Colonic mucosa (tissue), 4 donors: ENCODE measurements at places on chromosomes 2 and 18. TPM values are rescaled to one million over a fixed set of nuclear protein-coding genes. Genes with fewer than 3 reads are reported as not detected.
A peak's percentile ranks its signal among the peaks of the same experiment; 100 is the strongest.

GRCh38 chr18:27728659-27729058 is 448.3 kb downstream of the CDH2 start:
- no peak for DNase-seq

The ANKZF1 gene
- total RNA-seq = 67.1 TPM

DNA sequence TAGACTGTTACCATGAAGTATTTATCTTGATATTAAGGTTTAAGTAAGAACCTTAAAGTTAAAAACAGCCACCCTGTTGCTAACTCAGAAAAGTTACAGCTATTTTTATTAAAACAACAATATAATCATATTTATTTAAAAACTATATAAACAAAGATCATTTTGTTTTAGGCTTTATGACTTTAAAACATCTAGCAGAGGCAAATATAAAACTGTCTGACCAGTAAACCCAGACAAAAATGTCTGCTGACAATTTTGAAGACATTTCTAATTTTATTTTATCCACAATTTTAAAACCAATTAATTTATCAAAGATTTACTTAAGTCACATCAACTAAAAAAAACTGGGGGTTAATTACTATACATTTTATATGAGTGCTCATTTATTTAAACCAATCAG is 14.2 kb downstream of the RBM43 start:
- DNase-seq = no peak

DNA sequence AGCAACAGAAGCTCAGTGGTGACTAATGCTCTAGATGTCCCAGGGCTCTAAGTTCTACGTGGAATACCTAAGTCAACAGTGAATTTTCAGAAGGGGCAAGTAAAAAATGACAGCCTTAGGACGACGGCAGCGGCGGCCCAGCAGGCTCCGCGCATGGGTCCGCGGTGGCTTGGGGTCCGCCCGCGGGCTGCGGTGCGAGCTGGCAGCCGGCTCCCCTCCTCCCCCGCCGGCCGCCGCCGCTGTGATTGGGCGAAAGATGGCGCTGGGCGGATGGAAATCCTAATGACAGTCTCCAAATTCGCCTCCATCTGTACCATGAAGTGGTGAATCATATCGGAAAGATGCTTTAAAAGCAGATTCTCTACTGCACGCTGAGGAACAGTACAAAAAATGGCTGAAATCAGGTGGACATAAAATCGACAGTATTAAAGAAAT is 74.7 kb downstream of the HNRNPLL start:
- DNase-seq = no peak

GRCh38 chr2:223952280-223952968 is 4.8 kb upstream of the MRPL44 start:
- DNase-seq = no peak

GRCh38 chr2:30770816-30771576 is 36.2 kb downstream of the CAPN13 start:
- peak; percentile 12 for DNase-seq

DNA sequence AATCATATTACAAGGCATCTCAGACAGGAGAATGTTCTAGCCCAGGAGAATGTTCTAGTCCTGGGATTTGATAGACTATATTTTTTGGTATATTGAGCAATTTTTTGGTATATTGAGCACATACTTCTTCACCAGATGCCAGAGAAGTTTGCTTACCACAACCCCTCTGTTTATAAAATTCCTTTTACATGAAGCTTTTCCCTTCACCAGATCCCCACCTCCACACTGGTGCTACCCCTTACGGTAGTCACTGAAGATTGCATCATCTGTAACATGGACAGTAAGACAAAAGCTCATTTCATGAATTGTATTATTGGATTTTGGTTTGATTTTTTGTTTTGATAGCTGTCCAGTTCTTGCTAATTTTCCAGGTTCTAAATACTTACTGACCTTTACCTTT is 7.2 kb upstream of the HNMT start:
- DNase-seq = no peak

The MOCOS gene
- 10.0 TPM for total RNA-seq

GRCh38 chr2:128682266-128682665 is 363.6 kb upstream of the HS6ST1 start:
- DNase-seq = no peak

The CD8A gene
- total RNA-seq = 1.2 TPM

DNA sequence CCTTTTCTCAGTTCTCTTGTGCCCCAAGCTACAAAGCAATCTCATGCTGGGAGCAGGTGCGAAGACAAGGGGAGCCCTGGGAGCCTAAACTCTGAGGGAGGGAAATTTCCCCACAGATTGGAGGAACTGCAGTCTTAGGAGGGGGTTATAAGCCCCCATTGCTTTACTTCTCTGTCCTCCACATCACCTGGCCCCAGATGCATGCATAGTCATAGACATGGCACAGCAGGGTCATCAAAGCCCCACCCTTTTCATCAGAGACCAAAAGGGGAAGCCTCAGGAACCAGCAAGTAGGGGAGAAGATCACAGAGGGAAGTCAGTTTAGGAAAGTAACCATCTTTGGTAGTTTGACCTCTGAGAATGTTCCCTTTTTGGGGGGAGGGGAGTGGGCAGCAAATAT is 33.7 kb downstream of the LANCL1 start:
- DNase-seq = no peak

GRCh38 chr2:23703037-23703582 is 223.8 kb downstream of the ATAD2B start:
- DNase-seq = no peak

- DNase-seq = no peak
Measured at GRCh38 chr18:3502650-3503049, 52.7 kb downstream of the TGIF1 start.

The GAREM1 gene
- total RNA-seq = 15.3 TPM

GRCh38 chr2:37711831-37712230 is 40.4 kb upstream of the CDC42EP3 start:
- no peak for DNase-seq

The DLGAP1 gene
- 0.50 TPM for total RNA-seq

- no peak for DNase-seq
Measured at GRCh38 chr2:60350791-60351190, 202.7 kb downstream of the BCL11A start.

GRCh38 chr2:86807468-86808275 is 17.0 kb upstream of the CD8A start:
- DNase-seq = peak; percentile 60

The MPV17 gene
- 35.0 TPM for total RNA-seq
